Kidney glomerular epithelial cell (primary cell): ENCODE measurements at places on chromosomes 3 and 15.
A peak's percentile ranks its signal among the peaks of the same experiment; 100 is the strongest.

GRCh38 chr15:71115567-71116351, 488 bp downstream of the THSD4 start:
- DNase-seq = peak; percentile 60

GRCh38 chr3:173825730-173826129, 428.2 kb downstream of the NLGN1 start:
- no peak for DNase-seq

GRCh38 chr3:106768941-106769480, 608.2 kb upstream of the CCDC54 start:
- no peak for DNase-seq

- DNase-seq = no peak
Measured at GRCh38 chr3:73674280-73674679, 49.5 kb upstream of the PDZRN3 start.

DNA sequence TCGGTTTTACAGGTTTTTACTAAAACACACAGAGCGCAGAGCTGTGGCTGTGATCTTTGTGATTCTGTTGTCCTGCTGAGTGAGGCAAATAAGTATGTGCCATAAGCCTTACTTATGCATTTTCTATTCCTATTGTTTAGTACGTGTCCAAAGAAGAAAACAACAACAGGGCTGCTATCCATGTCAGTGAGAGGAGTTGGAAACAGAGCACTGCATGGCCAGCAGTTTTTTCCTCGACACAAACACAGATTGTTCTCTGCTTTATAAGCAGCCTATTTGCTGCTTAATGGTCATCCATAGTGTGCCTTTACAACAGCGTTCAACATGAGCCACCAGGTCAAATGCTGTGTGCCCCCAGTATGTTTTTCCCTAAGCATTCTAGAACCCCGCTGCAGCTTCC, 79.8 kb downstream of the SHQ1 start:
- DNase-seq = no peak

GRCh38 chr3:137789236-137789635, 25.1 kb downstream of the SOX14 start:
- DNase-seq = no peak

- DNase-seq = no peak
Measured at GRCh38 chr3:46369675-46370132, 1.0 kb upstream of the CCR5 start.

DNA sequence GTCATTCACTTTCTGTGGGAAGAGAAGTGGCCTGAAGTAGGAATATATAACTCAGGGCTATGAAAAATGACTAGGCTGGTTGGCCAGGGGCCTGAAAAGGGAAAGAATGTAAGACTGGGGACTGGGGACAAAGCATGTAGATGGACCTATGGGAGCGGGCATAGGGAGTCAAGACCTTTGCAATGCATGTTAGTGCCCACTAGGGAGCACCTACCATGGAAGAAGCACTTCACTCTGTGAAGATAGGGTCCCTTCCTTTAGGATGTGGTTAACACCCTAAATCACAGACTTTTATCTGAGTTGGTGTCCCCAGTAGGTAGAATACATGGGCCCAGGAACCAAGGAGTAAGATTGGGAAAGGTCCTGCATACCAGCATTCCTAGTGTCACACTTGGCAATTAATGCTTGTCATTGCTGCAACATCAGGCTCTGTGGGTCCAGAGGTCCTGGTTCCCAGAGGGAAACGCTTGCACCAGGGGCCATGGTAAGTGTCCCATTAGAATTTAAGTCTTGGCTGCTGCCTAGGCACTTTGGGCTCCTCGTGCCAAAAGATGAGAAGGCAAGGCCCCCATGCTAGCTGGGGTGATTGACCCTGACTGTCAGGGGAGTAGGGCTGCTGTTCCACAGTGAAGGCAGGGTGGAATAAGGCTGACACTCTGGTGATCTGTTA, 79.6 kb downstream of the CRYGS start:
- DNase-seq = no peak

DNA sequence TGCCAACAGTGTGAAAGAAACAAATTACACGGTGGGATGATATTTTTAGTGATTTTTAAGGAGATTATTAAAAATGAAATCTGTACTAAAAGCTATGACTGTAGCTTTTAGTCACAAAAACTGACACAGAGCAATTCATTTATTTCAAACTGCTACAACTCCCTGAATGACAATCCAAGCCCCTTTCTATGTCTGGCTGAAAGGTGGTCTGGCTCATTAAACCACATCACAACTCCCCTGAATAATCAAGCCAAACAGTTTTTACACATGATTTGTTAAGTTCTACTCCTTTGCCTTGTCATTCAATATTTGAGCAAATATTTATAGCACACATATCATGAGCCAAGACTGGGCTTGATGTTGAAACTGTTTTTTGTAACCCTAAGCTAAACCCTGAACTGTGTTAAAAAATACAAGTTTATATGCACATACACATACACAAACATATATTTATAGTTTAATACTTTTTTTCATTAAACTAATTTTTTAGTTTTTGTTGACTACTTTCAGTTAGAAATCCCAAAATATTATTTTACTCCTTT, 125.5 kb downstream of the RBMS3 start:
- no peak for DNase-seq

- no peak for DNase-seq
Measured at GRCh38 chr3:168051531-168052471, 43.9 kb downstream of the GOLIM4 start.

GRCh38 chr3:153003441-153003840, 158.6 kb upstream of the RAP2B start:
- DNase-seq = no peak

GRCh38 chr15:47720555-47720954, 3.2 kb downstream of the SEMA6D start:
- no peak for DNase-seq

- no peak for DNase-seq
Measured at GRCh38 chr3:18438586-18438985, 13.4 kb upstream of the SATB1 start.

- DNase-seq = no peak
Measured at GRCh38 chr3:194269610-194270145, 81.5 kb downstream of the CPN2 start.

DNA sequence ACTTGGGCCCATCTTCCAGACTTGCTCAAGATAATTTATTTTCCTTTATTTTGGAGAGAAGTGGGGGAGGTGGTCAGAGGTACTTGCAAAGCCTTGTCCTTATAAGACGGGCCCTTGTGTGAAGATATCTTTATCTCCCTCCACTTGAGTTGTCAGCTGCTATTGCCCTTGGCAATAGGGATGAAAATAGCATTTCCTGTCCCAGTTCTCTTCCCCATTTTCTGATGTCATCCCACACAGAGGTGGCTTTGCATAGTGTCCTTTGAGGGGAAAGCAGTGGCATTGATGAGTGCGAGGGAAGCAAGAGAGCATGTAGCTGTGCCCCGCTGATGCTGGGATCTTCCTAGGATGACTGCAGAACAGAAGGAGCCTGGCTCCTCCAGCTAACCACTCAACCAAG, 41.9 kb upstream of the TUBGCP5 start:
- no peak for DNase-seq

DNA sequence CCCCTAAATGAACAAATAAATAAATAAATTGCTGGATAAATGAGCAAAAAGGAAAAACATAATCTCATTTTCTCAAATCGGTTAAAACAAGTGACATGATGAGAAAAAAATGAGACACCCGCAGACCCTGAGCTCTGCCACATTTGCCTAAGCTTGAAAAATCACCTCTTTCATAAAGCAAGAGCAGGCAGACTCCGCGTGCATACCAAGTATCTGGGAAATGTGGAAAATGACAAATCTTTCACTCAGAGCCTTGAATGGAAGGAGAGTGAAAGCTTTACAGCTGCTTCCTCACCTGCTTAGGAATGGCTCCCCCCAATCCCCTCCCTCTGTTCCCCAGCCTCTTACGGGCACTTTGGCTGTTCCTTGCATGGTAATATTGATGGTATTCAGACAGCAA, 355.5 kb upstream of the SUCLG2 start:
- DNase-seq = no peak

DNA sequence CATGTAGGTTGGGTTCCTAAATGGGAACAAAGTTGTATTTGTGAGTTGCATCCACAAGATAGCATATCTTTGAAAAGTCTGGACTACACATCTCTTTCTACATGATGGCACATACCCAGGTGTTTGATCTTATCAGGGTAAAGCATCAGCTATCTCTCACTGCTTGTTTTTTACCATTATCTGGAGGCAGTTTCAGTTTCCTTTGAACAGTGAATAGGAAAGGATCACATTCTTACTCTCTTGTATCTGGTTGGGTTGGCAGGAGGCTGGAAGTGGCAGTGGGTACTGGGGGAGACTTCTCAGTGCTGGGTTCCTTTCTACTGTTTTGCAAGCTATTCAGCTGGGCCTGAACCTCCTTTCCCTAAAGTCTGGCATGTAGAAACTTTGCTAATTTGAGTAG, 4.1 kb downstream of the CEMIP start:
- DNase-seq = no peak

GRCh38 chr15:95839367-95839782, 491.1 kb upstream of the NR2F2 start:
- no peak for DNase-seq

DNA sequence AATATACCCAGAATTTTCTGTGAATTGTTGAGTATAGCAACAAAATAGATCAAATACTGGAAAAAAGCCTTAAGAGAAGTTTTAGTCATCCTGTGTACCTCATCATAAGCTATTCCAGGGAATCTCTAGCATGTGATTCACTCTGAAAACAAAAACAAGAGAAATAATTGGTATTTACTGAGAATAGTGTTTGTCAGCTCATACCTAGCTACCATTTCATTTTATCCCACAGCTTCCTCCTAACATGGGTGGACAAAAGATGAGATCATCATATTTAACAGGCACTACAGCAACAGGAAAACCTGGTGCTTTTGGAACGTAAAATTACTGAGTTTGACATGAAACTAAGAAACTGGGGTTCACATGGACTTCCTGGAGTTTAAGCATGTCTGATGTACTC, 753.5 kb upstream of the NECTIN3 start:
- peak; percentile 57 for DNase-seq

DNA sequence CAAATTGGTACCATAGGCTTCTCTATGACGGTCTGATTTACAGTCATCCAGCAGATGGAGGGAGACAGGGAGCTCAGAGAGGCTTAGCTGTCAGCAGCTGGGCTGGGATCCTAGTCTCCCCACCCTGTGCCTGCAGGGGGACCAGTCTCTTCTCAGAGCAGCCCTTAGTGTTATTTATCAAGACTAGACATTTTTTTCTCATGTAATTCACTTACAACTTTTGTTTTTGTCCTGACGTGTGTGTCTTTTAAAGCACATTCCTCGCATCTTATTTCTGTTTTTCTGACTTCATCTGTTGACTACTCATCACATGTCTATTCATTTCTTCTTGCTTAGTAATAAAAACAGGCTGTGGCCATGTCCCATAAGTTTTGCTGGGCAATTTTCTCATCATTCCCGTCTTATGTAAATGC, 116.1 kb downstream of the KLF13 start:
- peak; percentile 66 for DNase-seq

DNA sequence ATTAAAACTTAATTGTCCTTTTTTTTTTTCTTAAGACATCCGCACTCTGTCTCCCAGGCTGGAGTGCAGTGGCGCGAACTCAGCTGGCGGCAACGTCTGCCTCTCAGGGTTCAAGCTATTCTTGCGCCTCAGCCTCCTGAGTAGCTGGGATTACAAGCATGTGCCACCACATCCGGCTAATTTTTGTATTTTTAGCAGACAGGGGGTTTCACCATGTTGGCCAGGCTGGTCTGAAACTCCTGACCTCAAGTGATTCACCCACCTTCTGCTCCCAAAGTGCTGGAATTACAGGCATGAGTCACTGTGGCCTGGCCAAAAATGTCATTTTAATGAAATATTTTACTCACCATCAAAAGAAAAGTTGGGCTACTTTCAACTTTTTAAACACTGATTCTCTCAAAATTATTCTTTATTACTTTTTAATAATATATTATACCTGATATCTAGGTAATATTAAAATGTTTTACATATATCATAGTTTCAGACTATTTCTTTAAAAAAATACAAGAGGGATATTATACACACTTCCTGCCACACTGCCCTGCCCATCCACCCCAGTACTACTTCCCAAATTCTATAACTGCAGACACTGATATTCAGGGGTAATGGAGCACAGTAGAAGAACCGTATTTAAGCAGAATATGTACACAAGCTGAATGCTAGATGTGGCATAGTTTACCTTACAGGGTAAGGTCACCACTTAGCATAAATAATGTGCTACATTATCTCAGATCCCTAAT, 723.9 kb upstream of the ZNF385D start:
- peak; percentile 18 for DNase-seq

- no peak for DNase-seq
Measured at GRCh38 chr15:33956397-33956796, 11.9 kb upstream of the CHRM5 start.

- DNase-seq = no peak
Measured at GRCh38 chr15:50840520-50840919, 68.0 kb upstream of the AP4E1 start.

DNA sequence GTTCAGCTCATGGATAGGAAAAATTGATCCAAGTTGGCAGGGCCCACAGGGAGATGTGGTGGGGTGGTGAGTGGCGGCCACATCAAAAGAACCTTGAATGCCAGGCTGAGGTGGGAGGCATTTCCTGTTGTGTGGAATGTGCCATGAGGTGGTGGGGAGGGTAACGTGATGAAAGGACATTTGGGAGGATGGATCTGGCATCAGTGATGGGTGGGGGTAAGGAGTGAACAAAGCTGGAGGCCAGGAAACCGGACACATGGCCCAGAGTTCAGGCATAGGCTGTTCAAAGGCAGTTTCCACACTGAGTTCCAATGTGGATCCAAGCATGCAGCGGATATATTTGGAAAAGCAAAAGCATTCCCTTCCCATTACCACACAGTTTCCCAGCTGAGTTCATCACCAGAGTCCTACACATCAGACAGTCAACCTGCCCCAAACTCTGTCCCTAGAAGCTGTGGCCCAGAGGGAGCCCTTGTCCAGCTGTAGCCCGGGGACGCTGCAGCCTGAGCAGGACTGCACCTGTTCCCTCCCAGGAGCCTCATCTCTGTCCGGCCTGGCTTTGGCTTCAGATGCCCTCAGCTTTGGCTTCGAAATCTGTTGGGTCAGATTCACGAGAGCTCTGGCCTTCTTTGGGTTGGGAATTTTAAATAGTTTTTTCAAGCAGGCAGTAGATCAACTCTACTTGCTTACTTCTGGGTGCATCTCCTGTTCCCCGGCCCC, 37.8 kb upstream of the GOLGA6B start:
- DNase-seq = peak; percentile 0

- no peak for DNase-seq
Measured at GRCh38 chr3:18416332-18416731, 8.8 kb downstream of the SATB1 start.

DNA sequence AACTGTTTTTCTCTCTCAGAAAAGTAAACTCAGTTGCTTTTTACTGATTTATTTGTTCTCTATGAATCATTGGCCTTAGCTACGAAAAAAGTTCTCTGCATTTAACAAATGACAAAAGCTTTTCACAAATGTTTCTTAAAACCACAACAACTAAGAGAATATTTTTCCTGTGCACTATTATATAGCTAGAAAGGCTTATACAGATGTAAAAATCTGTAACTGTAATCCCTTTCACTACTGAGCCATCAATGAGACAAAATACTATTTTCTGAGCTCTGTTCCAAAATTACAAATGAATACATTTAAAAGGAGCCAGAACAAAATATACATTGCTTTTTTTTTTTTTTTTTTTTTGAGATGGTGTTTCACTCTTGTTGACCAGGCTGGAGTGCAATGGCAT, 45.6 kb upstream of the PYGO1 start:
- no peak for DNase-seq
